AG04450 (cell line): ENCODE measurements at places on chromosomes 1 and 21. TPM values are rescaled to one million over a fixed set of nuclear protein-coding genes. Genes with fewer than 3 reads are reported as not detected.
A peak's percentile ranks its signal among the peaks of the same experiment; 100 is the strongest.

PTAFR gene
- 0.09 and 0.12 TPM in 2 replicates for polyA plus RNA-seq

GRCh38 chr1:165527251-165528007 lies 16.4 kb upstream of the LRRC52 start:
- no peak for DNase-seq

GRCh38 chr1:234608025-234608910 lies 1.7 kb downstream of the IRF2BP2 start:
- DNase-seq = no peak

PALMD gene
- polyA plus RNA-seq = 0.37 and 0.43 TPM in 2 replicates

GRCh38 chr1:32928715-32929114 lies 27.5 kb upstream of the TMEM54 start:
- DNase-seq = no peak

OPRD1 gene
- not detected in 2 replicates for polyA plus RNA-seq

- DNase-seq = no peak
Measured at GRCh38 chr21:41783476-41784180, 16.8 kb upstream of the RIPK4 start.

SMCP gene
- not detected in 2 replicates for polyA plus RNA-seq

ATAD3B gene
- 7.7 and 10.2 TPM in 2 replicates for polyA plus RNA-seq

GRCh38 chr1:16464917-16465625 lies 24.5 kb downstream of the NECAP2 start:
- DNase-seq = no peak

DNA sequence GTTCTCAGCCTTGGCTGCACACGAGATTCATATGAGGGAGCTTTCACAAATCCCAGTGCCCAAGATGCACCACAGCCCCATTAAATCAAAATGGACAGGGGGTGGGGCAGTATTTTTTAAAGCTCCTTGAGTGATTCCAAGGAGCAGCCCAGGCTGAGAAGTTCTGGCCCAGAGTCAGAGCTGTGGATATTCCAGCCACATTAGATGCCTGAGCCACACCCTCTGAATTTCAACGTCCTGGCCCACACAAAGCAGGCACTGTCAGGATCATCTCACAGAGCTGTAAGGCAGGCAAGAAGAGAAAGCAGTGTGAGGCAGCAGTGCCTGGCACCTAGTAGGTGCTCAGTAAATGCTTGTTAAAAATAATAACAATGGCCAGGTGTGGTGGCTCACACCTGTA lies 37.4 kb downstream of the PAX7 start:
- DNase-seq = no peak

- DNase-seq = no peak
Measured at GRCh38 chr21:14753466-14754258, 207.5 kb upstream of the SAMSN1 start.

PIGR gene
- polyA plus RNA-seq = not detected in 2 replicates

- no peak for DNase-seq
Measured at GRCh38 chr1:31621498-31621820, 4.0 kb downstream of the HCRTR1 start.

DNA sequence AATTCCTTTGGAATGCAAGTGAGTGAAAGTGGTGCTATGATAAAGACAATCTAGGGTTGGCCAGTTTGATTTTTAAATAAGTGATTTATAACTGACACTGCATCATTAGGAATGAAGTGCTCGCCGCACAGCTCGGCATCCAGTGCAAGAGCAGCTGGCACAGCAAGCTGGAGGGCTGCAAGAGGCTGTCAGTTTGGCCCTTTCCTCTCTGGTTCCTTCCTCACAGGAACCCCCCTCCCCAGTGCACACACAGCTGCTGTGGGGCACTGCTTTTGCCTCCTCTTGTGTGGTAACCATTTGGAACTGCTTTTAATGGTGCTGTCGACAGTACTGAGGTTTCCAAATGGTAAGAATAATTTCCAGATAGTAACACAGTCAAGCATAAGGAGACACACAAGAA lies 10.4 kb upstream of the BCAR3 start:
- DNase-seq = no peak

GRCh38 chr1:179788259-179788658 lies 45.2 kb downstream of the FAM163A start:
- no peak for DNase-seq

LCE1E gene
- polyA plus RNA-seq = not detected in 2 replicates

DNA sequence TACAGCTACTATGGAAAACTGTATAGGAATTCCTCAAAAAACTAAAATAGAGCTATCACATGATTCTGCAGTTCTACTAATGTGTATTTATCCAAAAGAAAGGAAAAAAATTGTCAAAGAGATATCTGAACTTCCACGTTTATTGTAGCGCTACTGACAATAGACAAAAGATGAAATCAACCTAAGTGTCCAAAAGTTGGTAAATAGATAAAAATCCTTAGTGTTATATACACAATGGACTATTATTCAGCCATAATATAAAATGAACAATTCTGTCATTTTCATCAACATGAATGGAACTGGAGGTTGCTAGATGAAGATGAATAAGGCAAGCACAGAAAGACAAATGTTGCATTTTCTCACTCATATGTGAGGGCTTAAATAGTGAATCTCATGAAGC lies 1492.1 kb downstream of the MRPL39 start:
- DNase-seq = no peak

GBP4 gene
- not detected in 2 replicates for polyA plus RNA-seq

DNA sequence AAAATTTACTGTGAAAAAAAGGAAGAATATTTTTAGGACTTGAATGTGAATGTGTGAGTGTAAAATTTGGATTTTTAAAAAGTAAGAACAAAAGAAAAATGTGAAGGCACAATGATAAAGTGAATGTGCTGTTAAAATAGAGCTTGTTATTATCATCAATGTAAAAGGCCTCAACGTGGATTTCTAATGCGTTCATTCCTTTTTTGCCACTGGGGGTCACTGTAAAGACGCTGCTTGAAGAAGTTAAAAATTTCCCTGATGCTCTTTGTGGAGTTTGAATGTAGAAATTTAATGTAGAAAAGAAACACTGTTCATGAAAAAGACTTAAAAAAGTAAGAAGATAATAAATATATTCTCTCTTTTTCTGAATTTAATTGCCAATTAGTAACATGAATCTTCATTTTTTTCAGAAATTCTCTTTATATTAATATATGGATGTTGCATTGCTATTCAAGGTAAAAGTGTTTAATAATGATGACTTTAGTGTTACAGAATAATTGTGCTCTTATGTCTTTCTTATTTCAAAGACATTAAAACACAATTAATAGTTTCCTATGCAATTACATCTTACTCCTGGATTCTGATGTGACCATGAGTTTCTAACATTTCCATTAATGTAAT lies 161.5 kb downstream of the DNM3 start:
- DNase-seq = peak; percentile 43

- no peak for DNase-seq
Measured at GRCh38 chr21:16900685-16901084, 612.2 kb upstream of the CXADR start.

PTGS2 gene
- 2.1 and 2.7 TPM in 2 replicates for polyA plus RNA-seq

DNA sequence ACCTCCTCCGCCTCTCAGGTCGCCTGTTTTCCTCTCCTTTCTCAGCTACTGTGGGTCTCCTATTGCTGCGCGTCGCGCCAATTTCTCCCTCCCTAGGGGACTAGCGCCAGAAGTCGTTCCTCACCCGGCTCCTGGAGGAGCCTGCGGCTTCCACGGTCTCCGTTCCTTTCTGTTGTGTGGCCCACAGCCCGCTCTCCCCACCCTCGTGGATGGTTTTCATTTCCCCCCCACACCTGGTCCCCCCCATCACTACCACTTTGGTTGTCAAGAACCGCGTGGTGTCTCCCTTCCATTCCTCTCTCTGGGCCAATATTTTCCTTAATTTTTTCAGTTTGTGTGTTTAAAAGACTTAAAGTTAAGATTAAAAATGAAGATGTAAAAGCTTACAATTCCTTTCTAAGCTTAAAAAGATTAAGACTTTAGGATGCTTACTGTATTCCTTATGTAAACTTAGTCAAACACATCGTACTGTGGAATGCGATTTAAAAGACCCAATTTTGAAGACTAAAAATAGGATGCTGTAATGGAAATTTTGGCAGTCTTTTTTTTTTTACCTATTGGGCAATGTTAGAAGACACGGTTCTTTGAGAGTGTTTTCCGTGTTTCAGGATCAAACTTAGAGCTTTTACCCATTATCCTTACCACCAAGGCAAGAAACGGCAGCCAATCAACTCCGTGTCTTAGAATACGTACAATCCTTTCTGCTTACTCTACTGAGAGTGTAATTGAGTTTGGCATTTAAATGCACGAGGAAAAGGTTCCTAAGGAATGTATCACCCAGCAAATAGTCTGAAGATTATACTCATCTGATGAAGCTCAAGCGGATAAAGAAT lies 773 bp downstream of the CNST start:
- peak; percentile 53 for DNase-seq

- peak; percentile 63 for DNase-seq
Measured at GRCh38 chr21:41419921-41420862, 5.8 kb upstream of the MX1 start.

DIRAS3 gene
- 12.6 and 13.1 TPM in 2 replicates for polyA plus RNA-seq

- DNase-seq = no peak
Measured at GRCh38 chr1:175211656-175212055, 19.1 kb upstream of the KIAA0040 start.

C4BPB gene
- polyA plus RNA-seq = not detected in 2 replicates

- no peak for DNase-seq
Measured at GRCh38 chr1:17880449-17880848, 125.3 kb downstream of the ACTL8 start.

OR10J4 gene
- polyA plus RNA-seq = not detected in 2 replicates

GRCh38 chr1:14369526-14370213 lies 228.8 kb upstream of the KAZN start:
- no peak for DNase-seq

SLC44A3 gene
- polyA plus RNA-seq = 3.2 and 3.4 TPM in 2 replicates

DNA sequence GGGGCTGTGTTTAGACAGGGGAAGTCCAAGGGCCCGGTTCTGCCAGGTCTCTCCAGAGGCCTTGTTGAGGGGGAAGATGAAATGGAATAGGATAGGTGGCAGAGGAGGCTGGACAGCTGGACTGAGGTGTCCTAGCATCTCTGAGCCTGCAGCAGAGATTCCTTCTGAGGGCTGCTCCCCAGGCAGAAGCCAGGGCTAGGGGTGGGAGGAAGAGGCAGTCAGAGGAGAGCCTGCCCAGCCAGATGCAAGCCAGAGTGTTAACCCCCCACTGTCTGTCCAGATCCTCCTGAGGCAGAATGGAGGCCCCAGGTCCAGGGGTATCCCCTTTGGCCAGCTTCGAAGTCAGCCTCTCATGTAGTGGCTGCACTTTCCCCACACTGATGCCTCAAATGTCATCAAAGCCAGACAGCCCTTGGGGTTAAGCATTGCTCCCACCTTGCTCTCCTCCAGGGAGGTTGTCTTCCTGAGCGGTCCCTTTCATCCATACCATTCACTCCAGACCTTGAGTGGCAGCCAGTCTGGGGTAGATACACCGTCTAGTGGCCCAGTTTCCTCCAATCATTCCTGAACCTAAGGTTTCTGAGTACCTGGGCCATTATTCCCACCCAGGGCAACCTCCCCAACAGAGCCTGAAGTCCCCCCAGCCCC lies 1.7 kb downstream of the CSF1 start:
- DNase-seq = no peak

- DNase-seq = no peak
Measured at GRCh38 chr21:36254106-36254941, 65.7 kb upstream of the MORC3 start.
